ENCODE measurements at places on chromosomes 2 and 18.
A peak's percentile ranks its signal among the peaks of the same experiment; 100 is the strongest.

DNA sequence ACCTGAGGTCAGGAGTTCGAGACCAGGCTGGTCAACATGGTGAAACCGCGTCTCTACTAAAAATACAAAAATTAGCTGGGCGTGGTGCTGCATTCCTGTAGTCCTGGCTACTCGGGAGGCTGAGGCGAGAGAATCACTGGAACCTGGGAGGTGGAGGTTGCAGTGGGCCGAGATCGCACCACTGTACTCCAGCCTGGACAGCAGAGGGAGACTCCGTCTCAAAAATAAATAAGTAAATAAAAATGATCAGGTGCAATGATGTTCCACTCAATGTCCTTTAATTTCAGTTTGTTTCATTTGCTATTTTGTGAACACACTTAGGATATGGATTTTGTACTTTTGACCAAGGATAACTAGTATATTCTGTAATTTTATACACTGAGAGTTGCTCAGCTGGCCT, 9.3 kb downstream of the HADHA start:
- DNase-seq, result no peak

- DNase-seq, result no peak
Observed at GRCh38 chr2:12501469-12502158, 215.1 kb upstream of the TRIB2 start.

- no peak for DNase-seq
Observed at GRCh38 chr2:158213773-158214172, 112.1 kb downstream of the UPP2 start.

DNA sequence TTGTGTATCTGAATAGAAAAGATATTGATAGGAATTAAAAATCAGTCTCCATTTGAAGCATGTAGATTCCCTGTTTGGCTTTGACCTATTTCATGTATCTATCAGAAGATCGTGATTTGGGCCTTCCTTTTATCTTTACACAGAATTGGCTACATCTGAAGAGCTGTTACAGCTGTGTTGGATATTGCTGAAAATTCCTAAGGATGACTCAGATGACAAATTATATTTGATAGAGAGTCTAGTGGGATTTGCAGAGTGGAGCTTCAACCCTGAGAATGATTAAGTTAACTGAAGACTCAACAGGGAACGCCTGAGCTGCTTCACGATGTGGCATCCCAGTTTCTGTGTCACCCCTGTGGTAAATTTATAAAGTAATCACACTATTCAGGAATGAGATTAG, 4.9 kb upstream of the COL3A1 start:
- DNase-seq, result peak; percentile 63

DNA sequence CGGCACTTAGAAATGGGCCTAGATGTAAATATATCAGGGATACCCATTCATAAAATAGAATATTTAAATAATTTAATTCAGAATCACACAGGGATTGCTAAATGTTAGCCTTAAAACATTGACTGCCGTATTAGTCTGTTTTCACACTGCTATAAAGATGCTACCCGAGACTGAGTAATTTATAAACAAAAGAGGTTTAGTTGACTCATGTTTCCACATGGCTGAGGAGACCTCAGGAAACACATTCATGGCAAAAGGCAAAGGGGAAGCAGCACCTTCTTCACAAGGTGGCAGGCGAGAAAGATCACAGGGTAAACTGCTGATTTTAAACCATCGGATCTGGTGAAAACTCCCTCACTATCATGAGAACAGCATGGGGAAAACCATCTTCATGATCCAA, 223.6 kb upstream of the GULP1 start:
- DNase-seq, result peak; percentile 24

- no peak for DNase-seq
Observed at GRCh38 chr2:174341995-174342685, 7.4 kb downstream of the SP9 start.

DNA sequence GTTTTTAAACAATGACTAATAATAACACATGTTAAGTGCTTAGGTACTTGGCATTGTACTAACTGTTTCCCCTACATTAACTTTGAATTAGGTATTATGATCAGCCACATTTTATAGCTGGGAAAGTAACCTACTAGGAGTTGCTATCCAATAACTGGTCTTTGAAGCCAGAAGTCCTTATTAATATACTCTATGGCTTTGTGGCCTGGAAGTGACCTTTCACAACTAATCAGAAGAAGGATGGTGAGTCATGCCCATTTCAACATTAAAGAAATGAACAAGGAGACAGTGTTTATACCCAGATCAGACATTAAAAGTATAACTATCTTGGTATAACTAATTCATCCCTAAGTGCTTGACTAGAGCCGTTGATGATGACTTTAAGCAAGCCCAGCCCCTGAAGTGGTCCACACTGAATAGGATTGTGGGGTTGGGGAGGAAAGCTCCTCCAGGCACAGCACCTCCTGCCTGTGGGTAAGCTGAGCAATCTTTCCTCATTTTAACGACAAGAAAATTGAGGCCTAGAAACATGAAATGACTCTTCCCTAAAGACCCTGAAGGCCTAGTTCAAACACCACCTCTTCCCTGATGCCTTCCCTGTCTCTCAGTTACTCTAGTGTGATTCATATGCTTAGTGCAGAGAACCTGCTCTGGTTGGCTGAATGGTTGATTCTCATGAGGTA, 71.6 kb upstream of the RFX8 start:
- DNase-seq, result peak; percentile 17

- DNase-seq, result no peak
Observed at GRCh38 chr2:19442731-19443130, 84.3 kb upstream of the OSR1 start.
